ENCODE measurements at places on chromosomes 6 and 20. TPM values are rescaled to one million over a fixed set of nuclear protein-coding genes. Genes with fewer than 3 reads are reported as not detected.
A peak's percentile ranks its signal among the peaks of the same experiment; 100 is the strongest.

Gene ENPP1
- total RNA-seq, result 5.1 TPM

Gene NHLRC1
- 1.3 TPM for total RNA-seq

Gene GUCA1A
- not detected for total RNA-seq

- DNase-seq, result peak; percentile 23
- peak overlapping the region; percentile 54 for H3K27ac ChIP-seq
- H3K4me1 ChIP-seq, result peaks cover 28% of the 10 kb centered on the region
- H3K27me3 ChIP-seq, result no peaks in the 10 kb centered on the region
These were observed 22.4 kb downstream of the MAP7 start for GRCh38 chr6:136527831-136528230.

DNA sequence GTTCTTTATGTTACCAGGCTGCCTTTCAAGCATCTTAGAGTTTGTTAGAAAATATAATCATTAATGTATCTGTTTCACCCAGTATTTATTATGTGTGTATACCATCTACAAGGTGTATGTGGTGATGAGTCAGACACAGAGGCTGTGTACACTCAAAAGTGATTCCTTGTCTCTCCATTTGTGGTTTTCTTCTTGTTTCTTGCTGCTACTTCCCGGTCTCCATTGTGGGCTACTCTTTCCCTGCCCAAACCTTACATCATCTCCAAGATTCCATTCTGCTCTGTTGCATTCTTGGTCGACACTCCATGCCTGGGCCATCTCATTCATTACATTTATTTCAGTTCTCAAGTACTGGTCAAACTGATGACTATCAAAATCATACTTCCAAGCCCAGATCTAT, 182.2 kb upstream of the STXBP5 start:
- H3K36me3 ChIP-seq, result no peaks in the 10 kb centered on the region
- no peak overlapping the region for H3K27ac ChIP-seq
- H3K27me3 ChIP-seq, result no peaks in the 10 kb centered on the region
- DNase-seq, result peak; percentile 48
- H3K4me3 ChIP-seq, result no peak overlapping the region
- H3K4me1 ChIP-seq, result no peaks in the 10 kb centered on the region

DNA sequence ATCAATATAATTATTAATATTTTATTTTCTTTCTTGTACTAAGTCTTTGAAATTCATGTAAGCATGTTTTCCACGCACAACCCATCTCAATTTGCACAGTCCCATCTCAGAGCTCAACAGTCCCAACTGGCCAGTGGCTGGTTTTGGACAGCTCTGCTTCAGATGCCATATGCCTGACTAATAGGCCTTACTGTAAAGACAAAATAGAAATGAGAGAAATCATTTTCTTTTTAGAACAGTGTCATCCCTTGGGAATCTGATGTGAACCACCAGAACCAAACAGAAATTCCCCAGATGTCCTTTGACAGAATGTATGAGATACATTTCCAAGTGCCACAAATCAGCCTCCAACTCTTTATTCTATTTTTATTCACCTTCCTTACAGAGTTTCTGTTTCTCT, 338.9 kb downstream of the ESR1 start:
- no peak overlapping the region for H3K27ac ChIP-seq
- no peaks in the 10 kb centered on the region for H3K4me1 ChIP-seq
- no peaks in the 10 kb centered on the region for H3K27me3 ChIP-seq
- DNase-seq, result no peak
- H3K36me3 ChIP-seq, result no peaks in the 10 kb centered on the region

DNA sequence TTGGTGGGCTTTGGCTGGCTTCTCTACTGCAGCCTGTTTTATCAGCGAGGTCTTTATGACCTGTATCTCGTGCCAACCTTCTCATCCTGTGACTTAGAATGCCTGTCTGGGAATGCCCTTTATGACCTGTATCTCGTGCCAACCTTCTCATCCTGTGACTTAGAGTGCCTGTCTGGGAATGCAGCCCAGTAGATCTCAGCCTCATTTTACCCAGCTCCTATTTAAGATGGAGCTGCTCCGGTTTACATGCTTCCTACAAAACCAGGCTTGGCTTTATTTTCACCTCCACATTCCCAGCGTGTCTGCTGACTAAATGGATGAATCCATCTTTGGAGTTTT, 395.3 kb downstream of the PREX1 start:
- DNase-seq, result no peak
- no peak overlapping the region for H3K4me3 ChIP-seq
- no peaks in the 10 kb centered on the region for H3K4me1 ChIP-seq
- no peaks in the 10 kb centered on the region for H3K36me3 ChIP-seq
- no peak overlapping the region for H3K27ac ChIP-seq
- peaks cover 91% of the 10 kb centered on the region for H3K27me3 ChIP-seq

DNA sequence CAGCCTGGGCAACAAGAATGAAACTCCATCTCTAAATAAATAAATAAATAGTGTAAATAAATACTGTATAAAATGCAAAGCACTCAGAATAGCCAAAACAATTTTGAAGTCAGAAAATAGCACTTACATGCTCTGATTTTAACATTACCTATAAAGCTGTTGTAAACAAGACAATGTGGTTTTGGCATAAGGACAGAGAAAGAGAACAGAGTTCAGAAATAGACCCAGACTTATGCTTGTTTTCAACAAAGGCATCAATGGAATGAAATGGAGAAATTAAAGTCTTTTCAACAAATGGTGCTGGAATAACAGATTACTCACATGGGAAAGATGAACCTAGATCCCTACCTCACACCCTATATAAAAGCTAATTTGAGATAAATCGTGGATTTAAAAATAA, 10.4 kb downstream of the ACAT2 start:
- DNase-seq, result no peak
- no peaks in the 10 kb centered on the region for H3K27me3 ChIP-seq
- H3K27ac ChIP-seq, result no peak overlapping the region
- H3K36me3 ChIP-seq, result peaks cover 4% of the 10 kb centered on the region
- H3K4me1 ChIP-seq, result no peaks in the 10 kb centered on the region

DNA sequence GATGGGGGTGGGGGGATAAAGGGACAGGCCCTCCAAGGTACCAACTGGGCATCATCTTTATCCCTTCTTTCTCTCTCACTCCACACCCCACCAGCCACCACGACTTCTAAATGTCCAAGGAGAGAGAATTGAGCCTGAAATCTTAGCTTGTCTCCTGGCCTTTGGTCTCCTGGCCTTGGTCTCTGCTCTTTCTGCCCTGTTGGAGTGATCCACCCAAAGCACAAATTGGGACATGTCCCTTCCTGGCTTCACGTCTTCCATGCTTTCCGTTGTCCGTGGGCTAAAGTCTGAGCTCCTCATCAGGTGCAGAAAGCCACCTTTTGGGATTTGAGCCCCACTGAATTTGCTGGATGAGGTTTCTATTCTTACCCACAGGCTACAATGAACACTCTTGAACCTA, 8.4 kb downstream of the ADIG start:
- no peaks in the 10 kb centered on the region for H3K36me3 ChIP-seq
- H3K27ac ChIP-seq, result no peak overlapping the region
- no peaks in the 10 kb centered on the region for H3K4me1 ChIP-seq
- DNase-seq, result no peak
- no peak overlapping the region for H3K4me3 ChIP-seq
- H3K27me3 ChIP-seq, result no peaks in the 10 kb centered on the region

GRCh38 chr6:37785663-37786270, 33.8 kb upstream of the ZFAND3 start:
- H3K4me1 ChIP-seq, result peaks cover 28% of the 10 kb centered on the region
- no peak overlapping the region for H3K4me3 ChIP-seq
- DNase-seq, result no peak
- H3K27me3 ChIP-seq, result no peaks in the 10 kb centered on the region
- no peaks in the 10 kb centered on the region for H3K36me3 ChIP-seq
- no peak overlapping the region for H3K27ac ChIP-seq

DNA sequence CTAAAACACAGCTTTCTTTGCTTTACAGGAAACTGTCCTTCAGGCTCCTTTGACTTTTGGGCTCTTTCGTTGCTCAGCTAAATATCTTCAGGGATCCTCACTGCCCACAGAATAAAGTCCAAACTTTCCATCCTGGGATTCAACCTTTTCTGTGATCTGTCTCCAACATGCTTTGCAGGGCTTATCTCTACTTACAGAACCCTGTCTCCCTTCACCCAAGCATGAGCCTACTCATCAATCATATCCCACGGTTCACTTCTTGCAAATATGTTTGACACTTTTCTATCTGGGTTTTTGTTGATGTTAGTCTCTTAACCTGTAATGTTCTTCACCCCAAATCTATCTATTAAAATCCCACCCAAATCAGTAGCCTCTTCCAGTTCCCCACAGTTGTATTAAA, 327.3 kb upstream of the RNF24 start:
- H3K27ac ChIP-seq, result no peak overlapping the region
- H3K4me1 ChIP-seq, result peaks cover 10% of the 10 kb centered on the region

- H3K36me3 ChIP-seq, result no peaks in the 10 kb centered on the region
- DNase-seq, result peak; percentile 84
- peaks cover 56% of the 10 kb centered on the region for H3K4me1 ChIP-seq
- H3K27me3 ChIP-seq, result no peaks in the 10 kb centered on the region
- 0 out of 2 replicates have a peak overlapping the region, but pooled peaks have one; percentile 13 for H3K4me3 ChIP-seq
These were observed 7.1 kb upstream of the TCP11 start for GRCh38 chr6:35148167-35148741.

GRCh38 chr6:168739381-168739780, 298.4 kb downstream of the SMOC2 start:
- DNase-seq, result no peak
- no peak overlapping the region for H3K4me3 ChIP-seq
- no peak overlapping the region for H3K27ac ChIP-seq
- H3K4me1 ChIP-seq, result no peaks in the 10 kb centered on the region

DNA sequence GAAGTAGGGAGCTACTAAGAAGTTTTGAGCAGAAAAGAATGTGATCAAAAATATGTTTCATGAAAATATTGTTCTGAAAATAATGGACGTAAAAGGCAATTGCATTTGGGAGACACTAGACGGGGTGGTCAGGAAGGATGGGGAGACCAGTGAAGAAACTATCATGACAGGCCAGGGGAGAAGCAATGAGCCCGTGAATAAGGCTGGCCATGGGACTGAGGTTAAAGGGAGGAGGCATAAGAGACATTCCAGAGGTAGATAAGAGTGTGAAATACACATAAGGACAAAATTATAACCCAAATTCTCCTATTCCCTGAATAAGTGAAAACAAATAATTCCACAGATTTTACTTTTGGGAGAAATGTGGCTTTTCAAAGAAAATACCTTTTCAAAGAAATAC, 51.7 kb downstream of the MARCKS start:
- no peak for DNase-seq
- no peaks in the 10 kb centered on the region for H3K27me3 ChIP-seq
- H3K27ac ChIP-seq, result no peak overlapping the region
- no peaks in the 10 kb centered on the region for H3K36me3 ChIP-seq
- no peak overlapping the region for H3K4me3 ChIP-seq

DNA sequence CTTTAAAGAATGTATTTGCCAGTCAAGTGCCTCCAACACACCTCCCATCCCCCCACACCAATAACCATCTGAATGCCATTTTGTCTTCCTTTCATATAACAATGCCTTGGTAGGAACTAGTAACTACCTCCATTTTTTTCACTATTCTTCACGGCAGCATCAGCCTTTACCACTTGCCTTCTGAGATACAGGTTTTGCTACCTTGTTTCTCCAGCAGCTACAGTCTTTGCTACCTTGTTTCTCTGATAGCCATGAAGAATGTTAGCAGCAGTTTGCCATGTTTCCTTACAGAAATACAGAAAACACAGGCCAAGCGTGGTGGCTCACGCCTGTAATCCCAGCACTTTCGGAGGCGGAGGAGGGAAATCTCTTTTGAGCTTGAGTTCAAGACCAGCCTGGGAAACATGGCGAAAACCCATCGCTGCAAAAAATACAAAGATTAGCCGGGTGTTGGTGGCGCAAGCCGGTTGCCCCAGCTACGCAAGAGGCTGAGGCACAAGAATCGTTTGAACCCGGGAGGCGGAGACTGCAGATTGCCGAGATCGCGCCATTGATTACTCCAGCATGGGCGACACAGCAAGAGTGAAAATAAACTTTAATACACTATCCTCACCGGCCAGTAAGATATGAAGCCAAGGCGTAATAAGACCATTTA, 100.9 kb downstream of the HFE start:
- no peak for DNase-seq
- H3K4me1 ChIP-seq, result no peaks in the 10 kb centered on the region
- H3K27me3 ChIP-seq, result no peaks in the 10 kb centered on the region
- H3K36me3 ChIP-seq, result no peaks in the 10 kb centered on the region
- H3K4me3 ChIP-seq, result no peak overlapping the region

- H3K4me3 ChIP-seq, result no peak overlapping the region
- peak; percentile 49 for DNase-seq
- H3K27ac ChIP-seq, result peak overlapping the region; percentile 61
These were observed 536.0 kb downstream of the BCKDHB start for GRCh38 chr6:80642452-80642851.

DNA sequence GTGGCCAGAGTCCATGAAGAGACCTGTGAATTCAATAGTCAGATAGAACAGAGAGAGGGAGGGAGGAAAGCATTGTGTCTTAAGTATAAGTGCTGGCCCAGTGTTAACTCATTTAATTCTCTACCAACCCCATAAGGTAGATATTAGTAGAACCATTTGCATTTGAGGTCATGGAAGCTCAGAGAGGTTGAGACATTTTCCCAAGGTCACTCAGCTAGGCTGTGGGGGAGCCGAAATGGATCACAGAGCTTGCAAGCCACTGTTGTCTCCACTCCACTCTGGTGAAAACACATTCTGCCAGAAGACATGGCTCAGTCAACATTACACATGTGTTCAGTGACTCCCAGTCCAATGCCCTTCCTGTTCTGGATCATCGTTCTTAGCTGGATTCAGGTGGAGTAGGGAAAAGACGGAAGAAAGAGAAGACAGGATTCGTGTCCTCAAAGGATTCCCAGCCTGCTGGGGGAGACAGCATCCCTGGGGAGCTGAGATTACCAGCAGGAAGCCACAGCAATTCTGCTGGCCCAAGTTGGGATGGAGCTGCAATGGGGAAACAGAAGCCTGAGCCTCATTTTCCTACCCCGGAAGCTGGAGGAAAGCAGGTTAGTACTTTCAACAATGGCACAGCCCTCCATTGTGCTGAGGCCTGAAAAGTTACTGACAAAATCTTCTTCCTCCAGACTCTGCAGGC, 27.0 kb upstream of the MDGA1 start:
- H3K36me3 ChIP-seq, result no peaks in the 10 kb centered on the region
- H3K4me3 ChIP-seq, result no peak overlapping the region
- DNase-seq, result no peak
- H3K27ac ChIP-seq, result no peak overlapping the region

- no peak overlapping the region for H3K27ac ChIP-seq
- H3K27me3 ChIP-seq, result peaks cover 65% of the 10 kb centered on the region
- no peaks in the 10 kb centered on the region for H3K4me1 ChIP-seq
- DNase-seq, result no peak
These were observed 35.2 kb downstream of the GPX6 start for GRCh38 chr6:28480253-28480932.

All from PC-3 (cell line).